Heart right ventricle (tissue), 16 donors: ENCODE measurements at places on chromosomes 3 and 15. TPM values are rescaled to one million over a fixed set of nuclear protein-coding genes. Genes with fewer than 3 reads are reported as not detected.

DNA sequence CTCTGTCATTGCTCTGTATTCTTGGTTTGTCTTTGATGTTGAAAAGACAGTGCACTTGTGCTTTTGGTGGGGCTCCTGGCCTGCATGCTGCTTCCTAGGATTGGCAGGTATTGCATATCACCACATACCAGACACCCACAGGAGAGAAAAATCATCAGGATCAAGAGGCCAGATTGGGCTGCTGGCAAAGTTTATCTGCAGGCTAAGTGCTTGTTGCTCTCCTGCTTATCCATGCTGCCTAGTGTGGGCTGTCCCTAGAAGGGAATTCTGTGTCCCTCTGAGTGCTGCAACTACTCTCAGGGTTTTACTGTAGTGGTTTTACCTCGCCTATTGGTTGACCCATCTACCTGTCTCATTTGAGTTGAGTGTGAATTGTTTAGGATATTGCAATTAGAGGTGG lies 833 bp upstream of the SLC22A13 start:
- no peak for DNase-seq

GRCh38 chr15:70636540-70637165 lies 126.7 kb downstream of the UACA start:
- DNase-seq = no peak

DNA sequence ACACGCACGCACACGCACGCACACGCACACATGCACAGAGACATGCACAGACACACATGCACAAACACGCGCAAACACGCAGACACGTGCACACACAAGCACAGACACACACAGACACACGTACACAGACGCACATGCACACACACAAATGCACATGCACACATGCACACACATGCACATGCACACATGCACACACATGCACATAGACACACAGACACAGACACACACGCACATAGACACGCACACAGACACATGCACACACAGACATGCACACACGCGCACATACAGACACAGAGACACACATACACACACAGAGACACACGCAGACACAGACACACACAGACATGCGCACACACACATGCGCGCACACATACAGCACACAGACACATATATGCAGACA lies 26.4 kb upstream of the PIGZ start:
- DNase-seq = no peak

- DNase-seq = no peak
Measured at GRCh38 chr3:130759692-130760338, 13.2 kb upstream of the PIK3R4 start.

DNA sequence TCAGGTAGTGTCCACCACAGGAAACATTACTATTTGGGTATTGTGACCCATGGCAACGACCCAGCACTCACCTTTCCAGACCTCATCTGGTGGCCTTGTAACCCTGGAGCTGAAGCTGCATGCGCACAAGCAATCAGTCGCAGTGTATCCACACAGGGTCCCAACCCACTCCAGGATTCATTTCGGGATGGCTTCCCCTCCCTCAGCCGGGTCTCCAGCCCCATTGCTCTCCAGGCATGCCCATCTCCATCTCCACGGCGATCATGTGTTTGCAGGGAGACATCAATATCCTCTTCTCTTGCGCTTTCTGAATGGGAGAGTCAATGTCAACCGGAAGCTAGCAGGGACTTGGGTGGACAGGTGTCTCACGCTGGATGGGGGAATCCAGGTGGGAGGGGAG lies 35.2 kb downstream of the GOLGA6L2 start:
- DNase-seq = no peak

DNA sequence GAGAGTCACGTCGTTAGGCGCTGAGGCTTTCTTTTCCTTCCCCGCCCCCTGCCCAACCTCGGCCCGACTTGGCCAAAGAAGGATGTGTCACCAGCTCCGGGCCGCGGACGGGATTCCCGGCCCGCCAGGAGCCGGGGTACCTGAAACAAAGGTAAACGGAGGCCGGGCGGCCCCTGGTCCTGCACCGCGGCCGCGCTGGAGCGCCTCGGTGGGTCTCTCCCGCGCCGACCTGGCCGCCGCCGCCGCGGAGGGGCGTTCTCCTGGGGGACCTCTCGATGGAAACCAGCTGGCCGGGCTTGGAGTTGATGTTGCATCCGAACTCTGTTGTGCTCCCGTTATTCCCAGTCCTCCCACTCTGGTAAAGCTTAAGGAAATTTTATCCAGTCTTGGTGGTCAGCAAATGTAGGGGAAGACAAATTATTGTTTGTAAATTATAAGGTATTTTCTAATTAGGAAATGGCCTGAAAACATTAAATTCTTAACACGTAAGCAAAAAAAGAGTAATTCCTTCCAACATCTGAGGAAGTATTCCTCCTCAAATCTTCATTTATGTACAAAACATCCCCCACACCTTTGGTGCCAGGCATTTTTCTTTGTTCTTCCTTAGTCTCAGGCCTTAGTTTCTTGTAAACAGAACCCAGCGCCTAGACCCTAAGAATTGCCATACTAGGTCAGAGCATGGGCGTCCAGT lies 888 bp downstream of the PPP2R3A start:
- DNase-seq = peak; percentile 53

The CEP19 gene
- 0.68 TPM for total RNA-seq

DNA sequence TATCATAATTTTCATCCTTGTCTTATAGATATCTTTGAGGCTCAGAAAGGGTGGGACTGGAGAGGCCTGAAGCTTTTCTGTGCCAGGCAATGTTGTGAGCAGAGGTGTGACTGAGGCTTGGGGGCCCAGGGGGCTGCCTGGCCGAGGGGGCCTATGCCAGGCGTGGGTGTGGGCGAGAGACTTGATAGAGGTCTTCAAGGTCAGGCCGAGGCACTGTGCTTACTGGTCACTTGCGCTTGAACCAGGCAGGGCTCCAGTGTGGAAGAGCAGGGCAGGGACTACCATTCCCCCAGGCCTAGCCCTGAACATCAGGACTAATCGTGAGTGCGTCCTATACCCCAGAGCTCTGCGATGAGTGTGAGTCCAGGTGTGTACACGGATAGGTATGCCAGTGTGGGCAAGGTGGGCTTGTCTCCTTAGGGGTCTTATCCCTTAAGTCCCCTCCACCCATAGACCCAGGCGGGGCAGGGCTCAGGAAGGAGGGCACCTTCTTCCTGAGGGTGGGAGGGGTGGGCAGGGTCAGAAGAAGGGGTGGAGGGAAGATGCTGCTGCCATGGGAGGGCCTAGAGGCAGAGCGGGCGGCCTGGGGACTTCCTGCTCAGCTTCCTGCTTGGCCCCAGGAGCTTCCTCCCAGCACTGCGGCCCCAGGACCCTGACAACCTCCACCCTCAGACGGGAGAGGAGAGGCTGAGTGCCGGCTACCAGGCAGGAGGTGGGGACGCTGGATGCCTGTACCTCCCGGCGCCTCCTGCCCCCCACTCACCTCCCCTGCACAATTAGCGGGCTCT lies 84.7 kb downstream of the LINGO1 start:
- no peak for DNase-seq

The KLHL24 gene
- total RNA-seq = 188 TPM

The IL17RD gene
- 3.4 TPM for total RNA-seq

DNA sequence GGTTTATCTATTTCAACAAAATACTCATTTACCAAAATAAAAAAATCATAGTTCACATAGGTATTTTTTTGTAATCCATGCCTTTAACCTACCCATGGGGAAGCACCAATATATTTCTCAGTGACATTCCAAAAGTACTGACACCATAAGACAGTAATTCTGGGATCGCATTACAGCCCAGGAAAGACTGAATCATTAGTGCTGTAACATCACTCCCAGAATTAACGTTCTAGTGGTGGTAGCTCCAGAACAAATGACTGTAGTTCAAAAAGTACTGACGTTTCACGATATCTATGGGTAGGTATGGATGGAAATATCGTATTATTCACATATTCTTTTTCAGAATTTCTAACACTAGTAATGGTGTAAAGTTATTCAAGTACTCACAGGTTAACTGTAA lies 54.3 kb upstream of the NEK10 start:
- DNase-seq = no peak

DNA sequence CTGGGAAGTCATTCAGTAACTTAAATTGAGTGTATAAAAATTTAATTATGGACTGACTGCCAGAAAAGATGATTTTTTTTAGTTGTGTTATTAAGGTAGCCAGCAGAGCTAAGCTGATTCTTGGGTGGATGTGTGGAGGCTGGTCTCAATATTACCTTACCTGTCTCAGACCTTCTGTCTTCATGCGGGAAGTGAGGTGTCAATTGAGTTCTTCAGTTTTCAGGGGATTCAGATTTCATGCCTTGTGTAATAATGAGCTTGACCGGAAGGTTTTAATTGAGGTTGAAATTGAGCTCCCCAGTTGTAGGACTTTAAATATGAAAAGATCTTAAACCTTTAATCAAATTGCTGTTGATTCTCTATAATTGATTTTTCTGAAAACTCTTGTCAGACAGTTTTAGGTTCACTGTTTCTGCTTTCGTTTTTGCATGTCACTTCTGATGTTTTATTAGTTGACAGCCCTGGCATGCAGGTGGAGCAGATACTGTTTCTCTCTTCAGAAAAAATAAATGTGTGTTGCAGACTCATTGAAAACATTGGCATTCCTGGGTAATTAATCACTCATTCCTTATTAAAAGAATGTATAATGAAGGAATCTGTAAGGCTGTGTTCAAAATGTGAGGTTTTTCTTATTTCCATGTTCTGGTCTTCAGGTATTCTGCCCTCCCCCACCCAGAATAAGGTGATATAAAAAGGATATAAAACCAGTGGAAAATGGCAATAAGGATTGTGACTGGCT lies 54.5 kb downstream of the PSMD6 start:
- DNase-seq = no peak

GRCh38 chr3:63607716-63608115 lies 44.8 kb upstream of the SNTN start:
- no peak for DNase-seq

The SCAMP5 gene
- total RNA-seq = 0.55 TPM

GRCh38 chr15:74489518-74490338 lies 28.8 kb upstream of the UBL7 start:
- peak; percentile 29 for DNase-seq

The KBTBD12 gene
- total RNA-seq = 43.0 TPM

GRCh38 chr3:51680196-51680595 lies 9.1 kb downstream of the TEX264 start:
- no peak for DNase-seq

- DNase-seq = no peak
Measured at GRCh38 chr3:168330983-168331382, 235.3 kb upstream of the GOLIM4 start.

DNA sequence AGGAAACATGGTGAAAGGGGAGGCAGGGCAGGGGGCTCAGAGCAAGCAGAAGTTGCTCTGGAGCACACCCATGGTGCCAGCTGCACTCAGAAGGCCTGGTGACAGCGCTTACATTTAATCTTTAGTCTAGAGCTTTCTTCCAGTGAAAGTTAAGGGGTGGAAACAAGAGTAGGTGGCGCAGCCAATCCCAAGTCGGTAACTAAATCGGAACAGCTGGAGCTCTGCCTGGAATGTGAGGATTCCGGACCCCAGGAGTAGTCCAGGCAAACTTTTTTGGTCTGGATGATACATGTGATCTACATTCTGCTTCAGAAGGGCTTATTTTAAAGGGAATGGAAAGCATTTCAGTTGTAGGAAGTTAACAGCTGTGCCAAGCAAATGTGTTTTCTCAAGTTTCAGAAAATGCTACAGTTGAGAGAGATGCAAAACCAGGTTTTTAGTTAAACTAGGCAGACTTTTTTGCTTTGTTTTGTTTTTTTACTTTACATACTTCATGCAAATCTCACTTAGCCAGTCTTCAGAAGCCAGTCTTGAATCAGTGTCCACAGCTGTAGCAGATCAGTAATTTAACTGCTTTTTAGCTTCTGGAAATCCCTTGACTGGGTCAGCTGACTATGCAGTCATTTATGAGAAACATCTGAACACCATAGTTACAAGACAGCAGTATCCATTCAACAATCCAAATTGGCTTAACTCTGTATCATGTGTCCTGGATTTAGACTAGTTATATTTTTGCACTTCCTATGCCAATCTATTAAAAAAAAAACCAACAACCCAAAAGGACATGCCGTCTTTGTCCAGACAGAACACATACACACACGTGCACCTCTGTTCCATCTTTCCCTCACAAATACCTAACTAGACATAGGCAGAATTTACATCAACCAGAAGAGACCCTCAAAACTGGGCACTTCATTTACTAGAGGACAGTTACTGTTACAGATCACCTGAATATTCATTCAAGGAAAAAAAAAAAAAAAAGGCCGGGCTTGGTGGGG lies 33.2 kb downstream of the ZNF106 start:
- peak; percentile 89 for DNase-seq

- DNase-seq = no peak
Measured at GRCh38 chr3:15476378-15476777, 45.1 kb downstream of the COLQ start.

DNA sequence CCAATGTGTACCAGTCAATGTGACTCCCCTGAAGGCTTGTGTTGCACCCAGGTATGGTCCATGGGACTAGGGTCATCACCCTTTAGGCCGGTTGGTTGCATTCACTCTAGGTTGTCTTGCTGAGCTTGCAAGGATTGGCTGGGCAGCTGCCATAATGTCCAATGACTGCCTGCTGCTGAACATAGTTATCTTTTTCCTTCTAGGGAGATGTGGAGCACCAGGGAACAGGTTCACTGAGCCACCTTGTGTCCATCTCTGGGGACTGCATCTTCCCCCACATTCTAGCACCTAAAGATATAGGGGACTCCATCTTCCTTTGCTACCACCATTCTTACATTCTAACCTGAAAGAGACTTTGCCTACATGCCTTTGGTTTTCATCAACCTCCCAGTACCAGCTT lies 580.4 kb upstream of the TBL1XR1 start:
- DNase-seq = peak; percentile 46

GRCh38 chr15:43212951-43213350 lies 7.9 kb downstream of the EPB42 start:
- no peak for DNase-seq

The NRG4 gene
- total RNA-seq = not detected

DNA sequence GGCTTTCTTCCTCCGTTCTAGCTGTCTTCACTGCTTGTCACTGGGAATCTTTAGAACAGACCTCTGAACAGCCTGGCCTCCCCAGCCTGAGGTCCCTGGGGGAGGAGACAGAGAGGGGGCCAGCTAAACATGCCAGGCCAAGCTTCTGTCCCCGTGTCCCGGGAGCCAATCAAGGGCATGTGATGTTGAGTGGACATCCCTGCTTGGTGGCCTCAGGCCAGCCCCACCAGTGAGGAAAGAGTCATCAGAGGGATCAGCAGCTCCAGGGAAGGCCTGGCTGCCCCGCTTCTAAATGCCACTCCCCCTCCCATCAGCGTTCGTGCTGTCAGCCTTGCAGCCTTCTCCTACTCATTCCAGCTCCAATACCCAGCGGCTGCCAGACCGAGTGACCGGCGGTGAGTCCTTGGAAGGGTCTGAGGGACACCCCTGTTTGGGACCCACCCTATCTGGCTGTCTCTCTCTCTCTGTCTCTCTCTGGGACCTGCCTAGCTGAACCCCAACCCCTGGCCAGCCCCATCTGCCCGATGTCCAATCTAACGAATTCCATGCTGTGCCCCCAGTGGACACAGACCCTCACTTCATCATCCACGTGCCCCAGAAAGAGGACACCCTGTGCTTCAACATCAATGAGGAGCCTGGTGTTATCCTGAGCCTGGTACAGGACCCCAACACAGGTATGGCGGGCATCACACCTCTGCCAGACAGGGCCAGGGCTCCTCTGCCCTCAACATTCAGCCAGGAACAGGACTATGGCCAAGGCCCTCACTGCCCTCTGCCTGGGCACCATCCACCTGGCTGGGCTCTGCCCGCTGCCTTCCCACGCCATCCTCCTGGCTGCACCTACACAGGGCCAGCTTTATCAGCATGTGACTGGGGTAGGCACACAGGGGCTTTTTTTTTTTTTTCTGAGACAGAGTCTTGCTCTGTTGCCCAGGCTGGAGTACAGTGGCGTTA lies 6.6 kb upstream of the ITIH3 start:
- no peak for DNase-seq
